Posterior cingulate gyrus (tissue), 11 donors: ENCODE measurements at places on chromosomes 7 and 10.

GRCh38 chr10:102120991-102121738 lies 997 bp upstream of the LDB1 start:
- DNase-seq = peak; percentile 69

DNA sequence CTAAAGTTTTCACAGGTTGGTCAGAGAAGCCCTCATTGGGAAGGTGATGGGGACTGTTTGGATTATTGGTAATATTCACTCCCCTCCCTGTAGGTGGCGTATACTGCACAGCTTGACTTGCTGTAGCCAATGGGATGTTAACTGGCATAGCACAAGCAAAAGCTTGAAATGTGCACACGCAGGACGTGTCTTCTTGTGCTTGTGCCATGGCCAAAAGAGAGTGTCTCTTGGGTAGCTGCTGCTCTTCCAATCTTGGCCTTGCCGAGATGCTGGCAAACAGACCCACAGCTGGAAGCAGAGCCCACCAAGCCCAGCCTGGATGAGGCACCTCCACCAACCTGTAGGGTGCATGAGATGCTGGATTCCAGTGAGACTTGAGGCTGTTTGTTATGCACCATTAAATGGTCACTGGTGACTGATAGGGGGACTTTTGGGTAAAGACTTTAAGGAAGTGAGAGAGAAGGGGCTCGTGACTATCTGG lies 266.0 kb downstream of the GRID1 start:
- no peak for DNase-seq

DNA sequence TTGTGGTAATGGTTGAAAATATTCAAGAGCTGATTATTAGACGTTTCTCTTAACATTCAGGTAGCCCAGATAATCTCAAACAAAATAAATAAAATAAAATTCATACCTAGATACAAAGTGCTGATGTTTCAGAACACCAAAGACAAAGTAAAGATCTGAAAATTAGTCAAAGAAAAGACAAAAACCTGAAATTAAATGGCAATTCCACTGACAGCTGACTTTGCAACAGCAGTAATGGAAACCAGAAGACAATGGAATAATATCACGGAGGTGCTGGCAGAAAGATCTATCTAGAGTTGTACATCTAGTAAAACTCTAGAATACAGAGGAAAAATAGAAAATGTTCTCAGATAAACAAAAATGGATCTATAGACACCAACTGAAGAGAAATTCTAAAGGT lies 58.0 kb upstream of the IKZF1 start:
- no peak for DNase-seq

GRCh38 chr10:48489099-48489498 lies 115.8 kb downstream of the ARHGAP22 start:
- DNase-seq = no peak

- DNase-seq = no peak
Measured at GRCh38 chr7:112129655-112130323, 76.4 kb downstream of the DOCK4 start.

- no peak for DNase-seq
Measured at GRCh38 chr10:36703179-36703578, 422.2 kb upstream of the ANKRD30A start.

- peak; percentile 73 for DNase-seq
Measured at GRCh38 chr10:43233601-43234430, 33.0 kb downstream of the RASGEF1A start.

DNA sequence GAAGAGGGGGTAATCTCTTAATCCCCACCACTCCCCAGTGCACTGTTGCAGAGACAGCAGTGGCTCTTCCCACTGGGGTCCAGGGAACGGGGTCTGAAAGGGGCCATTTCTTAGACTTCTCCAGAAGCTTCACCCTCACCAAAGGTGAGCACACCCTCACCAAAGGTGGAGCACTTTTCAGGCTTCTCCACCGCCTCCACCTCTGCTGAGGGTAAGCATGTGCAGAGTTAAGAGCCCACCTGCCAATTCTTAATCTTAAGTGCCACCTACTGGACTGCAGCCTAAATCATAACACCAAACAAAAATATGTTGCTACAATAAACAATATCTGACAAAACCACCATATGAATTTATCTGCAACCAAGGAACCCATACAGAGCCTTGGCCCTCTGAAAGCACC lies 27.0 kb downstream of the SNX13 start:
- no peak for DNase-seq

DNA sequence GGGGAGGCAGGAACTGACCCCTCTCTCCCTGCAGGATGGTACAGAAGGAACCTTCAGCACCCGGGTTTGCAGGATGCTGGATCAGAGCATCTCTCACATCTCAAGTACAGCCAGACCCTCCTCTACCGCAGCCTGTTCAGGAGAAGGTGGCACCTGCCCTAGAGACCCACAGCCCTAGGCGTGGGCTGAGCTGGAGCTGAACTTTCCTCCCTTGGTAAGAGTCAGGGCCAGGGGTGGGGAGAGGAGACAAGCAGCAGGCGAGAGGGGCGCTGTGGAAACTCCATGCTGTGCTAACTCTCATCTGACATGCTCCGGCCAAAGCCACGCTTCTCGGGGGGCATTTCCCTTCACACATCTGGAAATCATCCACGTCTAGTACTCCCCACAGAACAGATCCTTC lies 154.4 kb downstream of the DIP2C start:
- no peak for DNase-seq

DNA sequence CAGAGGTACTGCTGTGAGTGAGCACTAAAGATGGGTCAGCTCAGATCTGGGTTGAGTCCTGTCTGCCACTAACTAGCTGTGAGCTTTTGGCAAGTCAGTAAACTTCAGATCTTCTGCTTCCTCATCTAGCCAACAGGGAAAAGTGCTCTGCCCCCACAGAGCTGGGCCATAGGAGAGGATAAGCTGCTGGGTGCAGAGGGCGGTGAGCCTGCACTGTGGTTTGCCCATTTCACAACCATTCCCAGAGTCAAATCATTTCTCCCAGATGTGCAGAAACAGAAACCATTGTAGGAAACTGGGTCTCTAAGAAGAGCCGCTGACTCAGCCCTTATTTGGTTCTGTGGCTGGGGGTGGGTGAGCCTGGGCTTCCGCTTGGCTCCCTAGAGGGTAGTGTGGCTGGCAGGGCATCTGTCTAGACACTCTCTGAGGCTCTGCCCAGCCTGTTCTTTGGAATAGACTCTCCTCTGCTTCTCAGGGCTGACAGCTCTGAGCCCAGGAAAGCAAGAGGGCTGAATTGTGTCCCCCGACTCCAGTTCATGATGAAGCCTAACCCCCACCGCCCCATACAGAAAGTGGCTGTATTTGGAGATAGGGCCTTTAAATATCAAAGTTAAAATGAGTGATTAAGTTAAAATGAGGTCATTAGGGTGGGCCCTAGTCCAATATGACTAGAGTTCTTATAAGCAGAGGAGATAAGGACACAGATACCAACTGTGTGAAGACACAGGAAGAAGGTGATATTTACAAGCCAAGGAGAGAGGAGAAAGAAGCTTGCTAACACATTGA lies 29.5 kb upstream of the ARHGAP22 start:
- no peak for DNase-seq

GRCh38 chr7:2120251-2120660 lies 112.5 kb downstream of the MAD1L1 start:
- no peak for DNase-seq

DNA sequence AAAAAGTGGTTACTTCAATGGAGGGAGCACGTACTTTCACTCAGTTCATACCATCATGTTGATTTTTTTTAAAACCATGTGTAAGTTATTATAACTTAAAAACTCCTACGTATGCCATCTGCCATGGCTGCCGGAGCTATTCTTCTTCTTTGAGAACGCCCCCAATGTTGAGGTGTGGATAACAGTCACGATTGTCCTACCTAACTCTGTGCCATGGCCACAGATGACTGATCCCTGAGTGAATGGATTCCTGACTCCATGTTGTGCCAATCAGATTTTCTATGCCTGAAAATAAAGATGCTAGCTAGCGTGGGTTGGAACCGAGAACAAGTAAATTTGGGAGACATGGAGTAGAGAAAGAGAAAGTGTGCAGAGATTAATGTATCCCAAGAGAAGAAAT lies 5.3 kb downstream of the MCMBP start:
- DNase-seq = no peak

DNA sequence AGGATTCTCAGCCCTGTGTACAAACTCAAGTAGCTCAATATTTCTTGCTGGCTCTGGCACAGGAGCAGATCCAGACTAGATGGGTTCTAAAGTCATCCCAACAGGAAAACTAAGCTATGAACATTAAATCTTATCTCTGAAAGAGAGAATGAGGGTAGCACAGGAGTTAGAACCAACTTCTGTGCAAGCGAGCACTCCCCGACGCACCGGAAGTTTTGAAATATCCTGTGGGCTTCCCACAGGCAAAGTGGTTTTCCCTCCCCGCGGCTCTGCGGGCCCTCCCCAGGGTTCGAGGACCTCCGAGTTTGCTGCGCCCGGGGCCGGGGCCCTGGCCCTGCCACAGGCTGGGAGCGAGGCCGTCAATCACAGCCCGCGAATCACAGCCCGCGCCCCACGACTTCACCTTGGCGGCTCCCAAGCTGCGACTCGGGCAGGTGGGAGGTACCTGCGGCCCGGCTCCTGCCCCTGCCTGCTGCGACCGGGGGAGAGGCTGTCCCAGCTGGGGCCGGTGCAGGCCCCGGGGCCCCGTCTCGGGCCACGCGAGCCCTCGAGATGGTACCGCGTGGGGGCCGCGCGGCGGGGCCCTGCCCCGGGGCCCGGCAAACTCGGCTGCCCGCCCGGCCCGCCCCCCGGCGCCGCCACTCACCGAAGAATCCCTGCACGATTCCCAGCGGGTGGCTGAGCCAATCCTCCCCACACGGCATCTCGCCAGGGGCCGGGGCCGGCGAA lies 598 bp downstream of the MCMBP start:
- DNase-seq = peak; percentile 82

DNA sequence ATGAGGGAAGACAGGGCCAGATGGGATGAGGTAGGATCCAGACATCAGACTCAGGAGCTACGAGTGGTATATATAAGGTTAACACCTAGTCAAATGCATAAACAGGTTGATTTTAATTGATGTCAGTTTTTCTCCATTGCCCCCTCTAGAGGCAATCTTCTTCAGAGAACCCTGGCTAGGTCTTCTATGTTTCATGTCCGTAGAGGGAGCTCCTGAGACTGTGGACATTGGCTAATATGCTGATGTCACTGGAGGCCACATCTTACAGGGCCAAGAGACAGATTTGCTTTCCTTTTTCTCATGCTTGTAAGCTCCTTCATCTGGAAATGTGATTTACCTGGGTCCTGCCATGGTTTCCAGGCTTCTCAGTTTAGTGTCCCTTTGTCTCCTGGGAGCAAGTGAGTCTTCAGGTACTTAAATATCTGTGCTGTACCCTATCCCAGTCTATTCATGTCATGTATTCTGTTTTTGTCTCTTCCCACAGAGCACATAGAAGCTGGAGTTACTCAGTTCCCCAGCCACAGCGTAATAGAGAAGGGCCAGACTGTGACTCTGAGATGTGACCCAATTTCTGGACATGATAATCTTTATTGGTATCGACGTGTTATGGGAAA lies 161.6 kb upstream of the PRSS1 start:
- DNase-seq = no peak

- DNase-seq = no peak
Measured at GRCh38 chr10:22612318-22612717, 102.1 kb downstream of the PIP4K2A start.

DNA sequence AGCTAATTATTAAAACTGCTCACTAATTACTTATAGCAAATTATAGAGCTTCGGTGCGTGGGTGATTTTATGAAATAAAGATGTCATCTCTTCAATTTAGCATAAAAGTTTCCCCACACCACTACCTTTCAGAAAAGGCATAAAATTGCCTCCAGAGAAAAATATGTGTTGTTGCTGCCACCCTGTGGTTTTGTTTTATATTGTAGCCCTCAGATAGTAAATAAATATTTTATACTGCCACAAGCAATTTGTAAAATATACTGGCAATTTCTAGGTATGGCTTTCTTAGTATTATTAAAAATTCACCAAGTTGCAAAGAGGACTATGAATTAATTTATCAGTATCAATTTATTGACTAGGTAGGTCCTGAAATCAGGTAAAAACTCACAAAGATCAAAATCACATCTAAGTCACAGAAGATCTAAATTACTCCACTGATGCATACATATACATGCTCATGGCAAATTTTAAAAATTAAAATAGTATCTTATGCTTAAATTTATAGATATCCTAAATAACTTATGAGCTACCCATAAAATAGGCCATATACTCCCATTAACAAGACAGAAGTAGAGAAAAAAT lies 26.5 kb downstream of the ASNS start:
- no peak for DNase-seq

DNA sequence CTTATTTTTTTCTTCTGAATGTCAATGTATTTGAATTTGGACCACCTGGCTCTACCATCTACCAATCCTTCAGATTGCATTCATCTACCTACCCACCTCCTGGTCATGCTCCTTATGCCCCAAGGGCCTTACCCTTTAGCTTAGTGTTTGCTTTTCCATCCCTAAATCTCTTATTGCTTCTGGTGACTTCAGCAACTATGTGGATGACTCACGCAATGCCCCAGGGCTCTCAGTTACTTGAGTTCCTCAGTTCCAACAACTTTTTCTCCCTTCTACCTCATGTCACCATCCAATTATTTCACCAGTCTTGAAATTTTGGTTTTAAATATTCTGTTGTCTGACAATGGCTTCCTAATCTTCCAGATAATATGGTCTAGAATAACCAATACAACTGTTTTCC lies 118.9 kb downstream of the CFAP58 start:
- no peak for DNase-seq

- DNase-seq = no peak
Measured at GRCh38 chr10:61970182-61971002, 68.9 kb downstream of the ARID5B start.

GRCh38 chr10:29588629-29589421 lies 45.9 kb downstream of the SVIL start:
- no peak for DNase-seq

DNA sequence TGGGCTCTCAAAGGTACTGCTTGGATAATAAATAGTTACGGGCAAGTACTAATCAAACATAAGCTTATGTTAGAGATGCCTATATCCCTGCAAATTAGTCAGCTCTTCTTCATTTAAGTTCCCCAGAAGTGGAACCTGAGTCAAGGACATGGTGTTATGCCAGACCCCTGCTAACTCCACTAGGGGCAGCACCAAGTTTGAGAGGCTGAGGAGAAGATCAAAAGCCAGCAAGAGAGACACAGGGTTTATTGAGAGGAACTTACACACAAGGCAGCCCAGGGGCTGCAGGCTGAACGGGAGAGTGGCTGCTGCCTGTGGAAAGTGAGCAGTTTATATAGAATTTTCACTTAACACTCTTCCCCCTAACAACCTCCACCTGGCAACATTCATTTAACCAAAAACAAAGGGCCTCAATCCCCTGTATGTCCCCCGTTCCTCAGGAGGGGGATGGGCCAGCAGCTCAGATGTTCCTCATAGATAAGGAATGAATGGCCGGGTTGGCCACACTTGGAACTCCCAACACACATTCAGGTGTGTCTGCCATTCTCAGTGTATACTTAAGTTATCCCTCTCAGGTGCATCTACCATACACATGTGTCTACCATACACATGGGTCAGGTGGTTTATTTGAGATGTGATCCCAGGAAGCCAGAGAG lies 62.6 kb upstream of the GHITM start:
- DNase-seq = no peak

- no peak for DNase-seq
Measured at GRCh38 chr10:15141136-15142054, 27.1 kb downstream of the NMT2 start.

GRCh38 chr7:28674359-28674782 lies 262.1 kb downstream of the CREB5 start:
- no peak for DNase-seq

- DNase-seq = peak; percentile 85
Measured at GRCh38 chr7:1947586-1948217, 277.6 kb downstream of the ELFN1 start.

- no peak for DNase-seq
Measured at GRCh38 chr7:28149291-28150101, 31.1 kb downstream of the JAZF1 start.
